ENCODE measurements at places on chromosomes 6 and 20. TPM values are rescaled to one million over a fixed set of nuclear protein-coding genes. Genes with fewer than 3 reads are reported as not detected.

LCA5 gene
- 2.2 TPM for total RNA-seq

TFEB gene
- total RNA-seq: 3.7 TPM

PCSK2 gene
- not detected for total RNA-seq

KIF25 gene
- total RNA-seq: 0.15 TPM

C6orf15 gene
- total RNA-seq: not detected

HLA-DMA gene
- 2.7 TPM for total RNA-seq

EEF1A2 gene
- total RNA-seq: 0.30 TPM

BCLAF1 gene
- total RNA-seq: 46.8 TPM

CAP2 gene
- total RNA-seq: 2.7 TPM

DEFB132 gene
- total RNA-seq: not detected

KCNK5 gene
- total RNA-seq: 0.15 TPM

WFDC6 gene
- total RNA-seq: not detected

THBS2 gene
- total RNA-seq: 43.2 TPM

PNLDC1 gene
- not detected for total RNA-seq

KHDC1L gene
- total RNA-seq: not detected

MUC21 gene
- not detected for total RNA-seq

TMX4 gene
- 15.0 TPM for total RNA-seq

PPP1R16B gene
- not detected for total RNA-seq

RAD21L1 gene
- total RNA-seq: not detected

ADGRF1 gene
- not detected for total RNA-seq

TMEM239 gene
- total RNA-seq: not detected

IL20RA gene
- total RNA-seq: 0.45 TPM
